A549 (cell line): ENCODE measurements at places on chromosomes 3 and 15.

GRCh38 chr3:81744366-81744765, 17.1 kb downstream of the GBE1 start:
- DNase-seq = peak; percentile 83

- peak; percentile 20 for DNase-seq
Measured at GRCh38 chr3:161372321-161373260, 1.3 kb upstream of the SPTSSB start.

- no peak for DNase-seq
Measured at GRCh38 chr3:134998158-134998557, 203.1 kb downstream of the EPHB1 start.

DNA sequence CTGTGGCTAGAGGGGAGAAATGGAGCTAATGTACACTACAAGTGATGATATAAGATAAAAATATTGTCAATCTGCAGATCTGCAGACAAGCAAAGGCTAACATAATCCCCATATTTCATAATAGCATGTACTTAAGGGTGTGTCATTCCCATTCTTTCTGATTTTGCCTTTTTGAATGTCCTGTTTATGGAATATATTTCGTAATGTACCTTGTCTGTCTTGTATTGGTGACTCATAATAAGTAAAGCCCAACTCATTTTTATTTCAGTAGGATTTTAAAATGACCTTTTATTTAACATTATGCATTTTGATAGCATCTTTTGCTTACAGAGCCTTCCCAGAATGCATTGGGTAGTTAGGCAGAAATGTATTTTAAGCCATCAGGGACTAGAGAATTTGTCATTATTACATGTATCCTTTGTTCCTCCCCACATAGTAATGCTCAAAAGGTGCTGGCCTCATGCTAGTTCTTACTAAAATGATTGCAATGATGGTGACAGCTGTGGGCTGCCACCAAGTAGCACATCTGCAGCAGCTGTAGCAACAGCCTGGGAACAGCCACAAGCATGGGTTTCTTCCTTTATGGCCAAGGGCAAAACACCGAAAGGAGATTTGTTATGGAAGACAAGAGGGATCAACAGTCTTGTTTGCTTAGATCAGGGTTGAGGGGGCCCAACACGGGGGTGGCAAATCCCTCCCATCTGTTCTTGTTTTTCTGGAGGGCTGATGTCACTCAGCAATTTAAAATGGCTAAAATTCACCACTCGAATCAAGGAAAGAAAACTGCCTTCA, 188.5 kb downstream of the CADPS start:
- DNase-seq = no peak

GRCh38 chr3:188280627-188281026, 126.7 kb downstream of the LPP start:
- no peak for DNase-seq
